IMR-90 (cell line): ENCODE measurements at places on chromosomes 12 and 14.

DNA sequence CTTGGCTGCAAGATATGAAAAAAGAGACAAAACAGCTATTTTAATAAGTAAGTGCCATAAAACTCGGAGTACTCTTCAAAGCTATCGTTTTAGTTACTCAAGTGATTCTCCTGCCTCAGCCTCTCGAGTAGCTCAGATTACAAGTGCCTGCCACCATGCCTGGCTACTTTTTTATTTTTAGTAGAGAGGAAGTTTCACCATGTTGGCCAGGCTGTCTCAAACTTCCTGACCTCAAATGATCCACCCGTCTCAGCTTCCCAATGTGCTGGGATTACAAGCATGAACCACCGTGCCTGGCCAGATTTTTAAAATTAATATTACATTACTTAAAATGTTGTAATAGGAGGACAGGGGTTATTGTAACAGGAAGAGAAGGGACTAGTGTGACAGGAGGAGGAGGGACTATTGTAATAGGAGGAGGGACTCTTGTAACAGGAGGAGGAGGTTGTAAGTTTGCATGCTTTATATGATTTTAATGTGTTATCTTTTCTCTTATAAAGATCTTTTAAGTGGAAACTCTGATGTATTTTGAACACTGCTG, 61.3 kb downstream of the KITLG start:
- DNase-seq, result no peak

DNA sequence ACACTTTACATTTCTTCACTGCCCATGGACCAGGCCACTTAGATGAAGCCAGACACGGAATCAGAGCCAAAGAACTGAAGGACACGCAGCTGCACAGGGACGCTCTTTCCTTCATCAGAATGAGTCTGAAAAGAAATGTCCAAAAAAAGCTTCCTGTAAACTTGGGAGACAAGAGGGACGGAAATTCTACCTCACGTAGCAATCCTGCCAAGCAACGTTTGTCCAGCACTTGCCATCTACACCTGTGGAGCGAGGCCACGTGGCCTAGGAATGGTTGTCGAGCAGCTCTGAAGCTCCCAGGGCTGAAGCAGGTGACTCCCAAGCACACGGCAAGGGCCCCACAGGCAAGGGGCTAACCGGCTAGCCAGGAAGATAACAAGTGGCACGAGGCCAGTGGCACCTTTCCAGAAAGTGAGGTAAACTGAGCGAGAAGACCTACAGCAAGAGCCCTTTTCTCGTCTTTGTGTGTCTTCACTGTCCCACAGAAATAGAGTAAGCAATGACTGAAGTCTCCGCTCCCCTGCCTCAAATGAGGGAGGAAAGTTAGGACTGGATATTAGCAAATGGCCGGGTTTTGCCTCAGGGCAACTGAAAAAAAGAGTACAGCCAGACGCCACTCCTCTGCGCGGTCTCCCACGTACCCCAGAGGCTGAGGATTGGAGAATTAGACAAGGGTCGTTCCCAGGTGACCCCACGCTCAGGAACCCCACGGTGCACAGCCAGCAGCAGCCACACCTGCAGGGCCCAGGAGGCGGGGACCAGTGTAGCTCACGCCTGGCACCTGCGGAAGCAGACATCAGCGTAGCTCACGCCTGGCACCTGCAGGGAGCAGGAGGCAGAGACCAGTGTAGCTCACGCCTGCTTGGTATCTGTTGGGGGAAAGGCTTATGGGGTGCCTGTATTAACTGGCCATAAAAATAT, 7.7 kb downstream of the ZNF605 start:
- DNase-seq, result no peak

GRCh38 chr14:65268594-65268993, 143.9 kb upstream of the FUT8 start:
- DNase-seq, result no peak

DNA sequence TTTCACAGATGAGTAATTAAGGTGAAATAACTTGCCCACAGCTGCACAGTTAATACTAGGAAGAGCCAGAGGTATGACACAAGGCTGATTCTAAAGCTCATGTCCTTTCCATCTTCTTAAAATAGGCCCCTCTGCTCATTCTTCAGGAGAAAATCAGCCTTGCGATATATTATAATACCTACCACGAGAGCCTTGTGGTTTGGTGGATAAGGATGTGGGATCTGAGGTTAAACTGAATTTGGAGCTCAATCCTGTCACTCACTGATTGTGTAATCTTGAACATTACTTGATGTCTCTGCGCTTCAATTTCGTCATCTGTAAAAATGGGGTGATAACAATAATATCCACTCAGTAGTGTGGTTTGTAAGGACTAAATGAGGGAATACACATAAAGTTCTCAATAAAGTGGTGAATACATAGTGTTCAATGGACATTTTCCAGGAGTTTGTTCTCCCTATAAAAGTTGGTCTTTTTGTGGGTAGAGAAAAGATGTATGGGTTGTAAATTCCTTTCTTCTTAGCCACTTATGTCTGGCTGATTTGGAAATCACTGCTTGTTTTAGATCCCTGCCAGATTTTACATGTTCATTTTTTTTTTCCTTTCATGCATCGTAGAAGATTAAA, 25.1 kb upstream of the ATP2B1 start:
- peak; percentile 90 for DNase-seq

DNA sequence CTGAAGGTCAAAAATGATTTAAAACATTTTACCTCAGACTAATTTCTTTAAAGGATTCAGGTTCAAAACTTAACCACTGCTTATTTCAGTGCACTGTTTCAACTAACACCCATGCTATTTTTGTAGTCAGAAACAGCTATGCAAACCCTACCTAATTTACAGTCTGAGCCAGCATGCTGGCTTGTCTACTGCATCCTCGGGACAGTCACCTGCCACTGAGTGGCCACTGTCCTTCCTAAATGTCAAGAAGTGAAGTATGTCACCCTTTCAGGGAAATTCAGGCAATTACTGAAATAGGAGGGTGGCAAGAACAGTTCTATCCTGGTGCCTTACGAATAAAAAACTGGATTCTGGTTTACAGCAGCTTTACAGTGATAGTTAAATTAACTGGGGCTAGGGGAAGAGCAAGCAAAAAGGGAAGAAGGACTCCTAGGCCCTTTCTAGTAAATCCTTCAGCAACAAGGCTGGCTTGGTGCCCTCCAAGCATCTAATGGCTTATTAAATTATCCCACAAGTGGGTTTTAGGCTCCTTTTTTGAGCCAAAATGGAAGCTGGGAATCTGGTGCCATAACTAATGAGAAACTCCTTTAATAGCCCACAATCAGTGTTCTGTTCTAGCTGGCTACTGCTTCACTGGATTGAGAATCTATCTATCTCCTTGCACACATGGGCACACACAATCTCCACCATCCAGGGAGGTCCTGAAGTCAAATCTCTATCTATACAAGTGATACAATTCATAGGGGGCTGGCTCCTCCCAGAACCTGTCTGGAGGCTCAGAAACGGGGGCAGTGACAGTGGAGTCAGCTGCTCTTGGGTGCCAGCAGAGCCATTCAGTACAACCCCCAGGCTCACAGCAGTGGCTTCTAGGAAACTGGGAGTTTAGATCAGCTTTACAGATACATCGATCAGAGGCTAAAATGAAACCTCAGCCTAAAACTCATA, 43.4 kb downstream of the SH2B3 start:
- DNase-seq, result no peak

- DNase-seq, result no peak
Measured at GRCh38 chr14:89470401-89470800, 53.4 kb upstream of the FOXN3 start.
